ENCODE measurements at places on chromosomes 4 and X.
A peak's percentile ranks its signal among the peaks of the same experiment; 100 is the strongest.

GRCh38 chr4:38387819-38388218 lies 276.2 kb upstream of the KLF3 start:
- DNase-seq = no peak

- no peak for DNase-seq
Observed at GRCh38 chr4:123622572-123622971, 226.0 kb downstream of the SPRY1 start.

GRCh38 chr4:163395758-163396157 lies 52.1 kb downstream of the NPY5R start:
- no peak for DNase-seq

DNA sequence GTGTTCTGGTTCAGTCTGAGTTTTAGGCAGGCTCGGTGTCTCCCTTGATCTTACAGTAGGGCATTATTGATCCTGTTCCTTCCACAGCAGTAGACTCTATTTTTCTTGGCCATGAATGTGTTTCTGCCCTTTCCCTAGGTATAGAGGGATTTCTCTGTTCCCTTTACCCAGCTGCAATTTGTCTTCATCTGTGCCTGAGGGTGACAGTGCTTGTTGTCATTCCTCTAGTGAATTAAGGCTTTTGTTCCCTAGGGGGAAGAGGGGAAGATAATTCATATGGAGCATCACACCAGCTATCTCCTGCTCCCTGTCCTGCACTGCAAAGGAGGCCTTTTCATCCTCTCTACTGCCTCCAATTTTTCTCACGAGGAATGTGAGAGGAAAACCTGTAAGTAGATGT lies 39.7 kb upstream of the CXorf51A start:
- no peak for DNase-seq

DNA sequence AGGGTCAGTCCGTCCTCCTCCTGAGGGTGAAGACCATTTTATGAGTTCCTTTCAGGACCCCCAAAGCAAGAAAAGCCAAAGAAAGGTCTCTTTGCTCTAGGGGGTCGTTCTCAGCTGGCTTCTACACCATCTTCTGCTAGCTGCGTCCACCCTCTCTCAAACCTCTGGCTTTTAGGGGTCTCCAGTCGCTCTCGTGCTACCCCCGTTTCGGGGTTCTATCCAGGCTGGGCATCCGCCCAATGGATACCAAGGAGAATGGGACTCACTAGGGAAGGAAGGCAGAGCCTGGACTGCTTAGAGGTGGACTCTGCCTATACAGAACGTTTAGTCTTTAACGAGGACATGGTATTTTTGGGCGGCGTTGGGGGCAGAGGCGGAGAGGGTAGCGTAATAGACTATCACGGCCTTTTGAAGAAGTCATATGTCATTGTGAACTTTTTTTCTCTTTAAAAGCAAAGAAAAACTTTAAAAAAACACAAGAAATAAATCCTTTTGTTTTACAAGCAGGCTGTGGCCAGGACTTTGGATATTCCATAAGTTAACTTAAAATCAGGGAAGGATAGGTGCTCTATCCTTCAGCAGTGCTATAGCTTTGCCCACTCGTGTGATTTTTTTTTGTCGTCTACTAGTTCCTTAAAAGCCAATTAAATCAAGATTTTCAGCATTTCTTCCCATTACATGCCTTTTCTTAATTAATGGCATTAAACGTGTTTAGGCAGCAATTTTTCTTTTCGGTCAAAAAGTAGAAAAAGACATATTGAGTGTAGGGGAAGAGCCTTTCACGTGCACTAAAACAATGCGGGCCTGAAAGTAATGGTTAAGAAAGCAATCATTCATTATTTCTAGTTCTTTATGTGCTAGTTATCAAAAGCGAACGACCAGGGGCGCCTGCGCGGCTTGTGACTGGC lies 7.2 kb upstream of the PITX2 start:
- DNase-seq = no peak

DNA sequence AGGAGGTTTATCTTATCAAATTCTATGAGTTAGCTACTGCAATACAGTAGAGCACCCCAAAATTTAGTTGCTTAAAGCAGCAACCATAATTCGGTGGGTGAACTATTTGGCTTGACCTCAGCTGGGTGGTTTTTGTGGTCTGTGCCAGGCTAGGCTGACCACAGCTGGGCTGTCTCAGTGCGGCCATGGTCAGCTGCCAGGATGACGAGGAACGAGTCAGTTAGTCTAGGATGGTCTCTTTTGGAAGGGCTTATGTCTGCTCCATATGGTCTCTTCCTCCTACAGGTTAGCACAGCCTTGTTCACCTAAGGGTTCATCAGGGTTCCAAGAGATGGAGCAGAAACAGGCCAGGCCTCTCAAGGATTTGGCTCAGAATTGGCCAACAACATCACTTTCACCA lies 210.4 kb downstream of the PALLD start:
- DNase-seq = peak; percentile 26

DNA sequence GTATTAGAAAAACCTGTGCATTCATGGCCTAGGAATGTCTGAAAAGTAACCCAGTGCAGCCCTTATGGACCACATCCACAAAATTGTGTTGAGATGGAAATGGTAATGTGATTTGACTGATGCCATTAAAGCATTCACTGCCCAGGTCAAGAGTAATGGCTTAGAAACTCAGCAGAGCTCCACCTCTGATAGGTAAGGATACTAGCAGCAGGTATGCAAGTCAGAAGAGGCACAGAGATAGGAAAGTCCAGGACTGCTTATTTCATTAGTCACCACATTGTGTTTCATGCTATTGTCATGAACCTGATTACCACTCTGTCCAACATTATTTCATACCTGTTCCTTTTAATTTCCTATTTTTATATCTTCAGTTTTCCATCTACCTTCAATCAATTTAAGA lies 2042.2 kb downstream of the ARAP2 start:
- DNase-seq = no peak

- no peak for DNase-seq
Observed at GRCh38 chr4:79993476-79993875, 79.6 kb downstream of the ANTXR2 start.

DNA sequence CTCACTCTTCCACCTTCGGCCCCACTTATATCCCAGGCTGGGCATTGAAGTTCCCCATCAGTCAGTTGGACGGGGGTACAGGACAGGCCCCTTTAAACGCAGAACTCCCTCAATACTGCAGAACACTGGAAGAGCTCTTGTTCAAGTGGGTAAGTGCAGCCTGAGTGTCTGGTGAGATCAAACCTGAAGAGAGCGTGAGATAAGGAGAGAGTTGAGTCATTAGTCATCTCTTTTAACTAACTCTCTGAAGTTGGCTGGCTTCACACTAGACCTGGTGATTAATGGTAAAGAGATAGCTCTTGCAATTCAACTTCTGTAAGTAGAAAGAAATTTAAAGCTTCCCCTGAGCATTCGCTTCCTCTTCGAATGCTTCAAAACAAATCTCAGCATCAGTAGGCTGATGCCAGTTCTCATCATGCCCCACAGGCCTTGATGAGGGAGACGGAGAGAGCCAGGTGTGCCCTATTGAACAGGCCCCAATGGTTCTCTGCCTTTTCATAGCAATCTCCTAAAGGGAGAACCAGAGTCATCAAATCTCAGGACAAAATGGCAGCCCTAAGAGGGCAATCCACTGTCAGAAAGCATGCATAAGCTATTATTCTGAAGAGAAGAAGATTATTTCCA lies 41.0 kb upstream of the JADE1 start:
- peak; percentile 7 for DNase-seq

DNA sequence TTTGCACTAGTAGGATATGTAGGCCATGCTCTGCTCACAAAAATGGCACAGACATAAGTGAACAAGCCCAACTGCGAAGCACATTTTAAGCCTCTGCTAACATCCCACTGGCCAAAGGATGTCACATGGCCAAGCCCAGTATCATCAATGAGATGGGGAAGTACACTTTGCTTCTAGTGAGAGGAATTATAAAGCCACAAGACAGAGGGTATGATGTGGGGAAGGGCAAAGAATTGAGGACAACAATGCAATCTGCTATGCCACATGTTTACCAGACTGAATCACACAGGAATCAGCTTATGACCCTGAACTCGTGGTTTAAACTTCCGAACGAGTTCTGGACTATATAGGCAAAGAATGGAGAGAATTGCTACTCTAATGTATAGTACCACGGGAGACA lies 39.1 kb downstream of the SUPT20HL1 start:
- no peak for DNase-seq

GRCh38 chrX:149151805-149152757 lies 353.0 kb downstream of the IDS start:
- DNase-seq = peak; percentile 28

DNA sequence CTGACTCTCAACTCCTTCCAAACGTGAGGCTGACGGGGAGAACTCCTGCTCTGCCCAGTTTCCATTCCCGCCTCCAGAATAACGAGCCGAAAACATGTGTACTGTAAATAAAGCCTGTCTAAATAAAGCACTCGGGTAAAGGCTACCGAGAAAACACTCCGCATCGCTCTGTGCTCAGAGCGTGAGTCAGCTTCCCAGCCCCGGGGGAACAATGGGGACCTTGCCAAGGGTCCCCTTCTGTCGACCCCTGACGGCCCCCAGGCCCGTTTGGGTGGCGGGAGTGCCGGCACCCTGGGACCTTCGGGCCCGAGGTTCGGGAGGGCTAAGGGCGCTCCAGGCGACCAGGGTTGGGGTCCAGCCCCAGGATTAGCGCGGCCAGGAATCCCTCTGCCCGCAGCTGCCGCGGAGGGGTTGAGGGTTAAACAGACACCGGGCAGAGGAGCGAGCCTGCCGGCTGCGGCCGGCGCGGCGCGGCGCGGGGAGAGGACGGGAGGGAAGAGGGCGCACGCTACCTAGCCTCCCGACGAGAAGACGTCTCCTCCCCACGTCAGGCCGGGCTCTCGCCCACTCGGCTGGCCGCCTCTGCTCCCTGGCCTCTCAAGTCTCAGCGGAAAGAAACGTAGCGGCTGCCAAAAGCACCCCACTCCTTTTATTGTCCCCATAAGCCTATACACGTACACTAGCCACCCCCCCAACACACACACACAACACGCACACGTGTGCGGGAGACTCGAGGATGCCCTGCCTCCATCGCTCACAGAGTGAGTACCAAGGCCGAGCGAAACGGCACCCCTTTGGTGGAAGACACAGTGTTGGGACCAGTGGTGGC lies 85.5 kb downstream of the BCOR start:
- peak; percentile 66 for DNase-seq

DNA sequence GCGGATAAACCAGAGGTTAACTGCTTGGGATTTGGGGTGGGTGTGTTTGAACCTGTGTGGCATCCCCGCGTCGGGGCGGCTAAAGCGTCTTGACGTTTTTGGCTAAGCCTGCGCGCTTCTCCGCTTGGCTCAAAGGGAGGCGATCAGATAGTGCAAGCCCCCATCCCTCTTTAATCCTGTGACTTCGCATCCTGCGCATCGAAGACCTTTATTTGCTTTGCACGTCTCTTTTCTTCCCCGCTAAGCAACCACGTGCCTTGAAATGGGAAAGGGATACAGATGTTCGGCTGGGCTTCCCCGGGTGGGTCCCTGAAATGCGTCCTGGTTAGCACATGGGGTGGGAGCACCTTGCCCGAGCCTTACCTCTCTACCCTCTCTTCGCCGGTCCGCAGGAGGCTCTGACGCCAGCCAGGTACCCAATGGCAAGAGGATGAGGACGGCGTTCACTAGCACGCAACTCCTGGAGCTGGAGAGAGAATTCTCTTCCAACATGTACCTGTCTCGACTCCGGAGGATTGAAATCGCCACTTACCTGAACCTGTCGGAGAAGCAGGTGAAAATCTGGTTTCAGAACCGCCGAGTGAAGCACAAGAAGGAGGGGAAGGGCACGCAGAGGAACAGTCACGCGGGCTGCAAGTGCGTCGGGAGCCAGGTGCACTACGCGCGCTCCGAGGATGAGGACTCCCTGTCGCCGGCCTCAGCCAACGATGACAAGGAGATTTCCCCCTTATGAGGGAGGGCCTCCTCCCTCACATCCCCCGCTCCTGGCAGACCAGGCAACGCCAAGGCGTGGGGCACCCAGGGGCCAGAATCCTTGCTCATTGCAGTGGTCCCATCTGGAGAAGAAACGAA lies 1.5 kb downstream of the GSX2 start:
- DNase-seq = no peak

GRCh38 chr4:504076-504475 lies 5.1 kb downstream of the PIGG start:
- no peak for DNase-seq

GRCh38 chr4:74449571-74450297 lies 4.8 kb downstream of the AREG start:
- peak; percentile 46 for DNase-seq
